Activated T-helper 1 cell treated with anti-CD3 and anti-CD28 coated beads, Interleukin-2, amount 50 U/mL, for 16 hours (primary cell): ENCODE measurements at places on chromosomes 4 and X.

GRCh38 chr4:77734928-77735327 is 84.2 kb downstream of the CNOT6L start:
- no peak for DNase-seq

GRCh38 chrX:138128027-138128671 is 562.2 kb downstream of the ZIC3 start:
- DNase-seq = no peak

DNA sequence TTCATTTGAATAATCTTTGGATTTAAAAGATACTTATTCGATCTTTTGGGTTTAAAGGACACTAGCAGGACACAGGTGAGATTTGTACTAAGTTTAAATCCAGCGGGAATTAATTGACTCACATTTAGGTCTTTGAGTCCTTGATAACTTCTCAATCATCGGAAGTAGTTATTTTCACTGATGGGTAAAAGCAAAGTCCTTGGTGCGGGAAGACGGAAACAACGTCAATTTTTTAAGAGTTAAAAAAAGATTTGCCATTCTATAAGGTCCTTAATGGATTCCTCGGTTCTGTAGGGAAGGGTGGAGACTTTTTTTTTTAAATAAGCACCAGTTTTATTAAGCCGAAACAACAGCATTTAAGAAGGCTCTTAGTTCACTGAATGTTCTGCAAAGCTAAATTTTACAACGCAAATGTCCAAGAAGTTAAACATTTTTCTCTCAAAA is 2.9 kb downstream of the TMSB4X start:
- no peak for DNase-seq

GRCh38 chr4:189809241-189809735 is 131.4 kb upstream of the FRG1 start:
- DNase-seq = no peak
